ENCODE measurements at places on chromosomes 7 and 10.
A peak's percentile ranks its signal among the peaks of the same experiment; 100 is the strongest.

DNA sequence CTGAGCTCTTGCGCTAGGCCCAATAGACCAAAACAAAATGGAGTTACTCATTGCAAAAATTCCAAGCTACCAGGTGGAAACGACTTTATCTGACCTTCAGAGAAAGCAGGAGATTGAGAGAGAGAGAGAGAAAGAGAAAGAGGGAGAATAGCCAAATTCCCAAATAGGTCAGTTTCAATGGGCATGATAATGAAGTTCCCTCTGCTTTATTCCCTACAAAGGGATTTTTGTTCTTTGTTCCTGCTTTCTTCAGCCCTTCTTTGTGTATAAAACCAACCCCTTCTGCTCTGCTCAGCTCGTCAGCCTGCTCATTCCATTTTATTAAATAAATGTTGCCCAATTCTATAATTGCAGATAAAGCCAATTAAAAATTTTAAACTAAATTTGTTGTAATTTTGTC lies 45.0 kb upstream of the GPR37 start:
- no peak for DNase-seq

DNA sequence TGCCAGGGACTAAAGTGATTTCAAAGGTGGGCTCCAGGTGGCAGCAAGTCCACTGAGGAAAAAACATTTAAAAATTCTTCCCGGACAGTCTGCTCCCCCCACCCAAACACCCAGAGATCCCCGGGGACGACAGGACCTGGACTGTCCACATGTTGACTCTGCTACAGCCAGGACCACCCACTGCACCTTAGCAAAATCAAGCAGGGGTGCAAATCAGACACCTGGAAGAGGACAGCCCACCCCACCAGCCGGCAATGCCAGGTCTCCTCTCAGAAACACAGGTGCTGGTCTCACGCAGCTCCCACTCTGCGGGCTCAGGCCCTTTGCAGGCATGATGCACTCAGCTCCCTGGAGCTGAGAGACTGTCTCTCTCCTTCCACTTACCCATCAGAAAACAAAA lies 251.9 kb downstream of the TNS3 start:
- DNase-seq, result no peak

DNA sequence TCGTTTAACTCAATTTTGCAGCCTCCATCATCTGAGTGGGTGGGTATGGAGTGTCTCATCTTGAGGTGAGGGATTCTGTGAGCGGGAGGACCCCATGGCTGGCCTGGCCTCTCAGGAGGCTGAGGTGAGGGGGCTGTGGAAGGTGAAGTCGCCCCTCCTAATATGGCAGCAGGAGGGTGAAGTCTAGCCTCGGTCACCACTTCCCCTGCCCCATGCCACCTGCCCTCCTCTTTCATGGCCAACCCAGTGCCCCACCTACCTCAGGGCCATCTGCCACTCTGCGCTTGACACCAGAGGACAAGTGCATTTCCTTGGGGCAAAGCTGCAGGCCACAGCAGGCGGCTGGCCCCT lies 8.7 kb downstream of the RASGEF1A start:
- DNase-seq, result no peak

- no peak for DNase-seq
Measured at GRCh38 chr10:131547129-131547799, 235.7 kb upstream of the TCERG1L start.

DNA sequence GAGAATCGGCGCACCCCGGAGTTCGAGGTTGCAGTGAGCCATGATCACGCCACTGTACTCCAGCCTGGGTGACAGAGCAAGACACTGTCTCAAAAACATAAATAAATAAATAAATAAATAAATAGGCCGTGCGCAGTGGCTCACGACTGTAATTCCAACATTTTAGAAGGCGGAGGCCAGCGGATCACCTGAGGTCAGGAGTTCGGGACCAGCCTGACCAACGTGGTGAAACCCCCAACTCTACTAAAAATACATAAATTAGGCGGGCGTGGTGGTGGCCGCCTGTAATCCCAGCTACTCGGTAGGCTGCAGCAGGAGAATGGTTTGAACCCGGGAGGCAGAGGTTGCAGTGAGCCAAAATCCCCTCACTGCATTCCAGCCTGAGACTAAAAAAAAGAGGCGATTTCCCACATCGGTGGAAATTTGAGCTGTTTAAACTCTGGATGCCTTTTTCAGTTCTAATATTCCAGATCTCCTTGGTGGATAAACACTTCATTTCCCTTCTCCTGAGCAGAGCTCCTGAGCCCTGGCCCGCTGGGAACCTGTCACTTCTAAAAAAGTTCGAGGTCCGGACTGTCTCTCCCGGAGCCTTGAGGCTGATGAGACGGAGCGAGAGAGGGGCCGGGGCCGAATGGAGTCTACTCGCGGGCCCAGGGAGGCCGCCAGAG lies 2.0 kb upstream of the NFKB2 start:
- no peak for DNase-seq

GRCh38 chr10:78013564-78013963 lies 15.8 kb downstream of the POLR3A start:
- no peak for DNase-seq

GRCh38 chr10:96470116-96470743 lies 43.5 kb downstream of the TLL2 start:
- DNase-seq, result peak; percentile 73

GRCh38 chr10:21810582-21811244 lies 192.8 kb downstream of the DNAJC1 start:
- no peak for DNase-seq

DNA sequence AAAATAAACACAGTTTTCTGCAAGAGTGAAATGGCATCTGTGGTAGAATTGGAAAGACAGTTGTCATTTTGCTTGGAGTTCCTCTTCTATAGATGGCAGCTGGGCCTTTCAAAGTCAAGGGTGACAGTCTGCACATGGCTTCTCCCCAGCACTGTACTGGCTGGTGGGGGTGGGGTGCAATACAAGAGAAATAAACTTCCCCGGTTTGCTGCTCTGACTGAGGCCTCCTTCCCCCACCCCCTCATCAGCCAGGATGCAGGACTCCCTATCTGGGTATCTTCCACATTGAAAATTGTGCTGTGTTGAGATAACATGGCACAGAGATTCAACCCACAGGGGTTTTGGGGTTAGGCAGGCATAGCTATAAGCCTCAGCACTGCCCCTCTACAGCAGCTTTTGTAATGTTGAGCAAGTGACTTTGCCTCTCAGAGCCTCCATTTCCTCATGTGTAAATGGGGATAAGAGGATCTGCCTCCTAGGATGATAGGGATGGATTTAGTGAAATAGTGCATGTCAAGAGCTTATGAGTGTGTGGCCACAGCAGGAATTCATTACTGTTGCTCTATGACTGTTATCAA lies 85.8 kb upstream of the WDR11 start:
- no peak for DNase-seq

DNA sequence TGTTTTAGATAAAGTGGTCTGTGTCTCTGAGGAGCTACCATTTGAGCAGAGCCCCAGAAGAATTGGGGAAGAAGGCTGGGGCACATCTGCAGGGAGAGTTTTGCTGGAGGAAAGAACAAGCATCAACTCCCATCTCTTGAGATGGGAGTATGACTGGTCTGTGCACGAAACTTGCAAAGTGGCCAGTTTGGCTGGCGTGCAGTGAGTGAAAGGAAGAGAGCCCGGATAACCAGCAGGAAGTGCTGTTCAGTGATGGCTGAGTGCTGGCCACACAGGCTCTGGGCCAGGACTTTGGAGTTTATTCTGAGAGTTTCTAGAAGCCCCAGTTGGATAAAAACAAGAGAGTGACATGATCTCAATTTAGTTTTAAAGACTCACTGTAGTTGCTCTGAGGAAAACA lies 34.4 kb upstream of the SVIL start:
- DNase-seq, result no peak

DNA sequence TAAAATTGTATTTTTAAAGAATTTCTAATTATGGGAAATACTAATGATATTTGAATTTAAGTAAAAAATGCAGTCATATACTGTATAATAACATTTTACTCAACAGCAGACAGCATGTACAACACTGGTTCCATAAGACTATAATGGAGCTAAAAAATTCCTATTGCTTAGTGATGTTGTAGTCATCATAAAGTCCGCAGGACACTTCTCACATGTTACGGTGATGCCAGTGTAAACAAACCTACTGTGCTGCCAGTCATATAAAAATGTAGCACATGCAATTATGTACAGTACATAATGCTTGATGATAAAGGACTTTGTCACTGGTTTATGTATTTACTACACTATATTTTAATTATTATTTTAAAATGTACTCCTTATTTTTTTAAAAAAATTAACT lies 629.3 kb downstream of the IPMK start:
- DNase-seq, result no peak

- no peak for DNase-seq
Measured at GRCh38 chr7:28054531-28055160, 125.9 kb downstream of the JAZF1 start.

DNA sequence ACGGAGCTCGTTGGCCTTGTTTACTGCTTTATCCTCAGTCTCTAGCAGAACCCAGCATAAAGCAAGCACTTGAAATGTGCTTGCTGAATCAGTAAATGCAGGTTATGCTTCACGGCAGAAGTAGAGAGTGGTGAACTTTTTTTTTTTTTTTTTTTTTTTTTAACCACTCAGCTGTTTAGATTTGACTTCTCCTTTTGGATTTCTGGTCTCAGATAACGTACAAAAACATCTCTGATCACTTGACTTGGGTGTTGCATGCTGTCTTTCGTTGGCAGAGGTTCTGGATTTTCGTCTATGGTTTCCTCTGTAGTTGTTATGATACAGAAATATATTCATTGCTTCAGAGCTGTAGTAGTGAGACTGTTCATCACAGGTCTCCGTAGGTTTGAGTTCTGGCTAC lies 242.5 kb upstream of the HABP2 start:
- no peak for DNase-seq

DNA sequence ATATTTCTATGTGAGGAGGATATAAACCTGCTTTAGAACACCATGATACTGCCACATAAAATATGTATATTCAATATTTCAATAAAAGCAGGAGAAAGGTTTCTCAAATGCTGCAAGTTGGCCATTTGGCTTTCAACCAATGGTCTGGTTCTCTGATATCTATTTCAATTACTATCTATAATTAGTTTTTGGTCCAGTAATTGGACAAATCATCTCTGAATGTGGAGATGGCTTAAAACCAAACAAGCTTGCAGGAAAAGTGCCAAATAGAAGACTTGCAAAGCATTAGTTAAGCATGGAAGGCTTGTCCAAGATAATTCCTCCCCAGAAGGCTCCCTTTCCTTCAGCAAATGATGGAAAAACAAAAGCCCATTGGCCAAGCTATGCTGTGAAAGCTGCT lies 140.1 kb downstream of the CPEB3 start:
- no peak for DNase-seq

DNA sequence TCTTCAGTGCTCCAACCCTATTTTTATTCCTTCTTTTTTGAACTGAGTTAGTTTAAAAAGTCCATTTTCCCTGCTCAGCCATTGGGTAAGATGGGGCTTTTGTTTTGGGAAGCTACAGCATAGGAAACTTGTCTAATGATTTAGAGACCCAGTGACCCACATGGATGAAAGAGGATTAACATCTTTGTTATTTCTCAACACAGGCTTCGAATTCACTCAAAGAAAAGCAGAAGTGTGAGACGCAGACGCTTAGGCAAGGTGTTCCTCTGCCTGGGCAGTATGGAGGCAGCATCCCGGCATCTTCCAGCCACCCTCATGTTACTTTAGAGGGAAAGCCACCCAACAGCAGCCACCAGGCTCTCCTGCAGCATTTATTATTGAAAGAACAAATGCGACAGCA lies 152.0 kb downstream of the HDAC9 start:
- no peak for DNase-seq

- DNase-seq, result peak; percentile 72
Measured at GRCh38 chr10:114879541-114880158, 58.1 kb downstream of the FHIP2A start.

- no peak for DNase-seq
Measured at GRCh38 chr7:121398246-121398645, 2.1 kb upstream of the FAM3C start.

DNA sequence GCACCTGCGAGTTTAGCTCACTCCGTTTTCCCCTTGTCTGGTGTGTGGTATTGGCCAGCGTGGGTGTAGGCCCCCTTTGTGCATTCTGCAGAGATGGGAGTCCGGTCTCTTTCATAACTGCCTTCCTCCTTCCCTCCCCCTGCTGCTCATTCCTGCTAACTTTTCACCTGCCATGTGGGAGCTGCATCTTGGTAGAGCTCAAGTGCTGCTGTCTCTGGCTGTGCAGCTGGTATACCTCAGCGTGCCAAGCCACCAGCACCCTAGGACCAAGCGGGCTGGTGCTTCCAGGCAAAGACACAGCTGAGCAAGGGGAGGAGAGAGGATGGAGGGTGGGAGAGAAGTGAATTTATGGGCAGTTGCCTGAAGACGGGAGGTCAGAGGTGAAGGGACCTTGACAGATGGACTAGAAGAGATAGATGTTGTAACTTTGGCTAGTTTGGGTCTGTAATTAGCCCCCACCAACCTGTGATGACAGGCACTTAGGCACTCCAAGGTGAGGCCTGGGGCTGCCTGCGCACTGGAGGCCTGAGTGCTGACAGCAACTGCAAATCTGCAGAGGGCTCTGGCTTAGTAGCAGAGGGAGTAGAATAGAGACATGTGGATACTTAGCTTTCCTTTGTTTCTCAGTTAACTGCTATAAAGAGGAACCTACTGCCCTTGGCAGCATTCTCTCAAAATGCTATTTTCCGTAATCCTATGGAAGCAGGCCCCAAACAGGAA lies 148.8 kb upstream of the AGK start:
- DNase-seq, result no peak

GRCh38 chr7:13778967-13779366 lies 210.5 kb downstream of the ETV1 start:
- no peak for DNase-seq

- DNase-seq, result no peak
Measured at GRCh38 chr7:43565786-43566185, 17.1 kb upstream of the STK17A start.

GRCh38 chr10:57657164-57657765 lies 610.4 kb downstream of the IPMK start:
- DNase-seq, result peak; percentile 68

GRCh38 chr10:97540669-97541500 lies 31.7 kb upstream of the ANKRD2 start:
- peak; percentile 38 for DNase-seq

DNA sequence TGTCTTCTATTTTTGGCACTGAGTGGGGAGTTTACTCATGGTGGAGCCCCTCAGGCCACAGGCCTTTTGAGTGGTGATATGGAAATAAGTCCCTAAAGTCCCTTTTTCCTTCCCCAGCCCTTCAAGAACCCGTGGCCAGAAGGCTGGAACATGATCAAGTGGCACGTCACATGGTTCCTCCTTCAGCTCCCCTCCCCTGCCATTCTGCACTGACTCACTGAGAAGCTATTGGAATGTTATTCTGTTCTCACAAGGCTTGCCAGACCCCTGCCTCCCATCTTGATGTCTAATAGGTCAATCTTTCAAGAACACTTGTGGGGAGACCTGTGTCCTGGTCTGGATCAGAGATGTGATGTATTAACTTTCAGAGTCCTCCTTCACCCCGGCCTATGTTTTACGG lies 279.8 kb downstream of the SEC23IP start:
- no peak for DNase-seq

- no peak for DNase-seq
Measured at GRCh38 chr10:123848564-123849457, 42.8 kb downstream of the CPXM2 start.

Measured in WTC11 (cell line).